ENCODE measurements at places on chromosomes 13 and 19. TPM values are rescaled to one million over a fixed set of nuclear protein-coding genes. Genes with fewer than 3 reads are reported as not detected.

B3GNT3 gene
- 4.2 TPM for total RNA-seq

APC2 gene
- 2.0 TPM for total RNA-seq

NLRP5 gene
- not detected for total RNA-seq

IL17D gene
- total RNA-seq: 1.0 TPM

CGB8 gene
- total RNA-seq: 2.1 TPM

TJP3 gene
- 0.19 TPM for total RNA-seq

FGF9 gene
- not detected for total RNA-seq

ERICH4 gene
- not detected for total RNA-seq

VSIG10L gene
- 9.5 TPM for total RNA-seq

WASF3 gene
- 0.14 TPM for total RNA-seq

CEACAM20 gene
- total RNA-seq: not detected

NLRP7 gene
- not detected for total RNA-seq

ZNF737 gene
- 0.09 TPM for total RNA-seq

CGB5 gene
- total RNA-seq: 1.6 TPM

ATP4A gene
- total RNA-seq: not detected

NKG7 gene
- not detected for total RNA-seq

PIBF1 gene
- total RNA-seq: 6.5 TPM

HIF3A gene
- total RNA-seq: not detected

GDF15 gene
- 56.6 TPM for total RNA-seq

VAV1 gene
- total RNA-seq: 7.1 TPM

OXGR1 gene
- total RNA-seq: not detected

DENND1C gene
- total RNA-seq: 0.28 TPM

ARL11 gene
- not detected for total RNA-seq
